ENCODE measurements at places on chromosomes 5 and 9.

DNA sequence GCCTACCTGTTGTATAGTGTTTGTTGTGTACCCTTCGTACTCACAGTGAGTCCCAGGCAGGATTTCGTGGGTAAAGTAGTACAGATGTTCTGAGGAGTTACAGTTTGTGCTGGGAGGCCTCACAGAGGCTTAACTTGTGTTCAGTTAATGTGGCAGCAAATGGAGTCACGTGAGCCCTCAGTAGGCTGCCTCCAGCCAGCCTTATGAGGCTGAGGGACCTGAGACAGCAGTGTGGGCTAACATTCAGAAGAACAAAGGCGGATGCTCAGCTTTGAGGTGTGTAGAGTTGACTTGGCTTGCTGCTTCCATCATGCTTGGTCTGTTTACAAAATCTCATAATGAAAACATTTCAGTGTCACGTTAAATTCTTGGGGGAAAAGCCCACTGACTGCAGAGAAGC, 118.1 kb downstream of the TRIO start:
- no peaks in the 10 kb centered on the region for H3K36me3 ChIP-seq
- peaks cover 32% of the 10 kb centered on the region for H3K4me1 ChIP-seq
- H3K27ac ChIP-seq, result no peak overlapping the region
- DNase-seq, result no peak

DNA sequence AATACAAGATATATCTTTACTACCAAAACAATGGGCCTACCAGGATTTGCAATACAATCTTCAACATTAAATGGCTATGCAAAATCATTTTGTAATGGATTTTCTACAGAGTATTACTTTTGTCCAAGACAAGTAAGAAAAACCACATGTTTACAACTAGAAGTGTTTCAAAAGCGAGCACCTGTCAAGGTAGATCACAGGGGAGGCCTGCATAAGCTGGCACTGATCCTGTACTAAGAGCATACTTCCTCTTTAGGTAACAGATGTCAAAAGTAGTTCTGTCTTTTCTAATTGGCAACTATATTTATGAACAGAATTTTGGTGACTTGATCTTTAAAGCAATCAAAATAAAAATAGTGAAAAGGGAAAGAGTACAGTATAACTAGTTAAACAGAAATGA, 249.0 kb downstream of the MLLT3 start:
- H3K4me1 ChIP-seq, result peaks cover 3% of the 10 kb centered on the region
- no peak for DNase-seq
- H3K27me3 ChIP-seq, result no peaks in the 10 kb centered on the region

- no peak overlapping the region for H3K27ac ChIP-seq
- no peaks in the 10 kb centered on the region for H3K27me3 ChIP-seq
These were observed 130.5 kb downstream of the FBXL17 start for GRCh38 chr5:108251350-108251749.

- H3K27me3 ChIP-seq, result no peaks in the 10 kb centered on the region
- no peak for DNase-seq
- H3K27ac ChIP-seq, result no peak overlapping the region
- no peaks in the 10 kb centered on the region for H3K4me1 ChIP-seq
- H3K36me3 ChIP-seq, result no peaks in the 10 kb centered on the region
These were observed 1240.7 kb upstream of the WWC1 start for GRCh38 chr5:167050568-167051401.

Data from A673 (cell line).